ENCODE measurements at places on chromosomes 2 and 18.
A peak's percentile ranks its signal among the peaks of the same experiment; 100 is the strongest.

DNA sequence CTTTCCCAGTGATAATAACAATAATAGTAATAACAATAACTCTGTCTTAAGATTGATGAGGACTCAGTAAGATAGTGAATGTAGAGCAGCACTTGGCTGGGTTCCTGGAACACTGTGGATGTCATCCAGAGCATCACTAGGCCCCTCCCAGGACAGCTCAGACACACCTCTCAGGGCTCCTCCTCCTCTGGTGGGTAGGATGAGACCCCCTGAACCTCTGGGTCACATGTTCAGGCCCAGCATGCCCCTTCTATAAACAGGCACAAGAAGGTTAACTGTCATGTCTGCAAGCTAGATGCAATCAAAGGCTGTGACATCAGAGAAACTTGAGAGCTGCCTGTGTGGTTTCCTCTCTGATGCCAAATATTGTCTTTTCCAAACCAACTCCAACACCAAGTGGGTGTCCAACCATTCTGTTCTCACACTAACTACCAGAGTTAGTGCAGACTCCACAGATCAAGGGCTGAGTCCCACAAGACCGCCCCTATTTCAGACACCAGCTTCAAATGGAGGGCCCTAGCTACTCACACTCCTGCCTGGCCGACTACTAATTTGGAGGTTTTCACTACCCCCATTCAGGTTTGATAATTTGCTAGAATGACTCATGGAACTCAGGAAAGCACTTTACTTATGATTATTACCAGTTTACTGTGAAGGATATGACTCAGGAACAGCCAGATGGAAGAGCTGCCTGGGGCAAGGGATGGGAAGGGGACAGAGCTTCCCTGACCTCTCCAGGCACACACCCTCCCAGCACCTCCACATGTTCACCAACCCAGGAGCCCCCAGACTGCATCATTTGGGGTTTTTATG lies 46.4 kb upstream of the BZW1 start:
- DNase-seq: no peak

GRCh38 chr2:36965751-36966369 lies 476 bp downstream of the STRN start:
- peak; percentile 53 for DNase-seq

GRCh38 chr2:237603718-237604362 lies 13.3 kb upstream of the RAB17 start:
- no peak for DNase-seq

GRCh38 chr2:1476617-1477195 lies 63.4 kb downstream of the TPO start:
- no peak for DNase-seq

- DNase-seq: no peak
These were observed 70.3 kb downstream of the ANTXR1 start for GRCh38 chr2:69083235-69083748.

DNA sequence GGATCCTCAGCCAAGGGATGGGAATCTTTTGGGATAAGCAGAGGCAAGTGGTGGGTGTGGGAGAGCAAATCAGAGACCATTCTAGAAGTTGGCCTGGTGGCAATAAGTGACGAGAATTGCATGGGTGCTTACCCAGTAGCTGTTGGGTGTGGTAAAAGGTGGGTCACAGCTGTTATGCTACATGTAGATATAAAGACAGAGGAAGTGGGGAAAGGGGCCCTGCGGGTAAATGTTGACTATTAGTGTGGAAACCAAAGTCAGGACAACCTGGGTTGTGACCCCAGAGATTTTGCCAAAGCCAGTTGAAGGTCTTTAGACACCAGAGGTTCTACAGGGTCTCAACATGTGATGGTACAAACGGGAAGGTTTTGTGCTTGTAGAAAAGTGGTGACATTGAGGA lies 443.6 kb upstream of the HNRNPA3 start:
- no peak for DNase-seq

- DNase-seq: peak; percentile 75
These were observed 80.8 kb downstream of the APOB start for GRCh38 chr2:20962939-20963557.

All from NCI-H510A treated with DMSO at 0.1 percent for 48 hours (cell line).